Hematopoietic multipotent progenitor cell treated with erythropoietin and hydrocortisone succinate and interleukin-3 and kit ligand, for 6 days (in vitro differentiated cells): ENCODE measurements at places on chromosomes 16 and 17.

DNA sequence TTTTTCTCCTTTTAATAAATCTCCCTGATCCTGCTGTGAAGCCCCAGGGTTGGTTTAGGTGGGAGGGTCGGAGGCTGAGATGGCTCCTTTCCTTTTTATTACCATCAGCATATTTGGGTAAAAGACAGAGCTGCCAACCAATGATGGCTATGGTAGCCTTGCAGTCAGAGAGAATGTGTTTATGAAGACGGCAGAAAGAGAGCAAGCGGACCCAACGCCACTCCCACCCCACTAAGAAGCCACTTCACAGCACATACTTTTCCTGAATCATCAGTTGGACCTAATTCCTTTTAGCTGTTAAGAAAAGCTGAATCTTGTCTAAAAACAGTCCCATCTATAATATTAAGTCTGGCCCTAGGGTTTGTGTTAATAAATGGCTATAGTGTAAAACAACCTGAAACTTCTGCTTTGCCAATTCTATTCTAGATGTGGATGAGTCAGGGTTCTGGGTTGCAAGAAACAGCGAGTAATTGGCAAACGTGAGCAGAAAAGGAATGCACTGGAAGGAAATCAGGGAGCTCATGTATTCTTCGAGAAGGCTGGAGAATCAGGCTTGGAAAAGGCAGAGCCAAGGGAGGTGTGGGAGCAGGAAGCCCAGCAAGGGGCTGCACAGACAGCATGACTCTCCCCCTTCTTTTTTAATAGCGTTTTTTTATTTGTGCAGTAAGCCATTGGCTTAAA, 34.0 kb upstream of the PRKCA start:
- DNase-seq = no peak

DNA sequence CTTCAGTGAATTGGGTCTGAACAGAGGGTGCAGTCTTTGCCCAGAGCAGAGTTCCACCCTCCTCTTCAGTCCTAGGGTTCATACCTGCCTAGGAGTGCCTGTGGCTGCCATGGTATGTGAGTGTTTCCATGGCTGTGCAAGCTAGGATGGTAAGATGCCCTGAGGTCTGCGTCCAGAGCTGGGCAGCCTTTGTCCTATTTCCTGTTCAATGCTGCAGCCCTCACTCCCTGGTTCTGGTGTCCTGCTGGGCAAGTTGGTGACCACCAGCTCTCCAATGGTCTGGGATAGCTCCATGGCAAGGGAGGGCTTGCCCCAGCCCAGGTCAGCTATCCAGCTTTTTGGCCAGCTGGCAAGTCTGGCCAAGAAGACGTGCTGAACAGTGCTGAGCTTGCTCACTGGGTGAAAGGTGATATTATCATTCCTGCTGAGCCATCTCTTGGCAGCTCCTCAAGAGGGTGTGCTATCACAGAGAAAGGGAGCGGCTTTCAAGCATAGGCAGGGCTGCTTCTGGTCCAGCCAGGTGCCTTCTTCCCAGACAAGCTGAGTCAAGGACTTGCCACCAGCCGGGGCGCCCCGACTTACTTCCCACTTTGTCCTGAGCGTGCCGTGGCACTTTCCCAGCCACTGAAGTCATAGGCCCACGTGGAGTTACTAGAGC, 13.0 kb upstream of the NFATC3 start:
- DNase-seq = peak; percentile 85

DNA sequence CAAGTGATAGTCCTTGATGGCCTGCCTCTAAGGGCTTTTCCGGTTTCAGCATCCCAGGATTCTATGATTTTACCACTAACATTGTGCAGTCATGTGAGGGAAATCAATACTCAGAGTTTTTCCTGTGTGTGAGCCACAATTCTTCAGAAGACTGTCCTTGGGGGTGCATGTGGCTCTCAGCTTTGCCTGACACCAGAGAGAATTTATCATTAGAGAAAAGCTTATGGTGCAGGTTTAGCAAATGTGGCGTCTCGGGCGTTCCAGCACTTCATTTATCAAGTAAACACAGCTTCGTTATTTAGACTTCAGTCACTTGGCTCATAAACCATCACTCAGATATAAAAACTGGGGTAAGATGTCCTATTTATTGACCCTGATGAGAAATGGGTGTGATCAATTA, 62.8 kb downstream of the SPACA3 start:
- no peak for DNase-seq

DNA sequence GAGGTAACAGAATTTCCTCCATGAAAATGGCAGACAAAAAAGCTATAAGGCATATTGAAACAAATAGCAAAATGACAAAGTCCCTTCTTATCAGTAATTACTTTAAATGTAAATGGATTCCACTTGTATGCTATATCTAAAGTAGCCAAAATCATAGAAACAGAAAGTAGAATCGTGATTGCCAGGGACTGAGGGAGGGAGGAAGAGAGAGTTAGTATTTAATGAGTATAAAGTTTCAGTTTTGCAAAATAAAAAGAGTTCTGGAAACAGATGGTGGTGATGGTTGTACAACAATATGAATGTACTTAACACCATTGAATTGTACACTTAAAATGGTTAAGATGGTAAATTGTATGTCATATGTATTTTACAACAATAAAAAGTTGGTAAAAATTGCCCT, 407.4 kb downstream of the CA10 start:
- no peak for DNase-seq

- no peak for DNase-seq
Measured at GRCh38 chr17:83032781-83033180, 46.6 kb upstream of the METRNL start.

- DNase-seq = no peak
Measured at GRCh38 chr17:9445424-9445823, 130.2 kb downstream of the STX8 start.

GRCh38 chr17:45729294-45729907, 54.7 kb upstream of the CRHR1 start:
- no peak for DNase-seq

- DNase-seq = no peak
Measured at GRCh38 chr16:67884-68789, 4.3 kb downstream of the RHBDF1 start.

- DNase-seq = no peak
Measured at GRCh38 chr16:28264656-28265055, 27.7 kb upstream of the SBK1 start.

- DNase-seq = no peak
Measured at GRCh38 chr17:37743875-37744632, 805 bp downstream of the HNF1B start.

GRCh38 chr17:8693328-8693727, 51.3 kb downstream of the CCDC42 start:
- DNase-seq = no peak

DNA sequence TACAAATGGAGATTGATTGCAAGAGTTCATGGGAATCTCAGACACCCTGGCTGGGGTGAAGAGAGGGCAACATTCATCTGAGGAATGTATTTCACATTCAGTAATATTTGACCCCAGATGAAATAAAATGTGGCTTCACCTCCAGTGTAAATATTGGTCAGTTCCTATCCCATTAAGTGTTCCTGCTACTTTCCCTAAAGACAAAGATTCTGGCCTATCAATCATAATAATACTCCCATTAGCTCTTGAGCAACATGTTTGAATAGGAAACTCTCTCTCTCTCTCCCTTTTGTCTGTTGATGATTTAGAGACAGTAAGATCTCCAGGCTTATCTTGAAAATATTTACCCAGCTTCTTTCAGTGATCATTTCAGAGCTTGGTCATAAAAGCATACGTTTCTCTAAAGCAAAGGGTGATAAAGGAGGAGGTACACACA, 70.1 kb downstream of the KCNJ2 start:
- no peak for DNase-seq

GRCh38 chr17:36576793-36577192, 14.9 kb upstream of the DHRS11 start:
- no peak for DNase-seq

DNA sequence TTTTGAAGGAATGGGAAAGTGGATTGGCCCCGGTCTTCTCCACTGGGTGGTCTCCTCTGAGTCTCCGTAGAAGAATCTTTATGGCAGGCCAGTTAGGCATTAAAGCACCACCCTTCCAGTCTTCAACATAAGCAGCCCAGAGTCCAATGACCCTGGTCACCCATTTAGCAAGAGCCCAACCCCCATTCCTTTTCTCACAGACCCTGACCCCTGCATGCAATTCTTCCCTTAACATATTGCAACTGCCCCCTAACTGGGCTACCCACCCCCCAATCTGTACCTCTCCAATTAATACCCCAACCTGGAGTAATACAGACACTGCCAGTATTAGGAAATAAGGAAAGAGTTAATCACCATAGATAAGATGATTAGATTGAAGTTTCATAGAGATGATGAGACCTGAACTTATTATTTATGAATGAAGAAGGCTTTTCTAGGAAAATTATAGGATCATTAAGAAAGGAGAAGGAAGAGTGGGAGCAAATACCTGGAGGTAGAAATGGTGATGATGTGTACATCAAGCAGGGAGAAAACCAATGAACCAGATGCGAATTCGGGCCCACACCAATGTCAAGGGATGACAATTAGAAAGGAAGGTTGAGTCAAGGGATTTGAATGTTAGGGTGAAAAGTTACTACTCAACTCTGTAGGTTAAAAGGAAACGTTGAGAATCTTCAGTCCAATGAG, 2.4 kb downstream of the CCL2 start:
- no peak for DNase-seq

GRCh38 chr16:59188029-59188428, 453.9 kb upstream of the GOT2 start:
- no peak for DNase-seq

GRCh38 chr16:55401046-55401445, 77.0 kb downstream of the IRX6 start:
- DNase-seq = no peak

GRCh38 chr16:14399378-14400284, 230.4 kb downstream of the PARN start:
- DNase-seq = no peak

DNA sequence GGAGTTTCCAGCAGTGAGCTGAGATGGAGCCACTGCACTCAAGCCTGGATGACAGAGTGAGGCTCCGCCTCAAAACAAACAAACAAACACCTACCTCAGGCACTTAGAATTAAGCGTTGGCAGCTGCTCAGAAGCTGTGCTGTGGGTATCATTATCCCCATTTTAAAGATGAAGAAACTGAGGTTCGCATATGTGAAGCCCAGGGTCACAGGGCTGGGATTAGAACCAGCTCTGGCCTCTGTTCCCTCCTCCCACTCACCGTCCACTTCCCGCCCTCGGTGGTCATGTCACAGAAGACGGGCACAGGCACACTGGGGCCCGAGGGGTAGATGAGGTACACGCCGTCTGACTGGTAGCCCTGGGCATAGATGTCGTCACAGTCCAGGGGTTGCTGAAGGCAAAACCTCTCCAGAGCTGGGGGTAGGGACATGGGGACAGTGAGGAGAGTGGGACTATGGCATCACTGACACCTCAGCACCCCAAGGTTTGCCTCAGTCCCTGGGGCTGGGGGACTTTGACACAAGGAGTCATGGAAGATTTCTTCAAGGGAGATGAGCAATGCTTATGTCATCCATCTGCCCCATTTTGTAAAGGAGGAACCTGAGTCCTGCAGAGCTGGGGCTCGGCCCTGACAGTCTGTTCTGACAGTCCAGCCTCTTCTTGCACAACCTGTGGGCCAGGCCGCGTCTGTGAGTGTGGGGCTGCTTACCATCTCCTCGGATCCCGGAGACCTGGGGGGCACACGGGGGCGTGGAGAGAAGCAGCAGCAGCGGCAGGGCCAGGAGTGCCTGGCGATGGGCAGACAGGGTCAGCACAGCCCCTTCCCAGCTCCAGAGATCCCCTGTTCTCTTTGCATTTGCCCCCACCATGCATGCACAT, 700 bp downstream of the MFAP4 start:
- DNase-seq = peak; percentile 62

GRCh38 chr17:14332331-14332730, 31.4 kb downstream of the HS3ST3B1 start:
- DNase-seq = no peak

DNA sequence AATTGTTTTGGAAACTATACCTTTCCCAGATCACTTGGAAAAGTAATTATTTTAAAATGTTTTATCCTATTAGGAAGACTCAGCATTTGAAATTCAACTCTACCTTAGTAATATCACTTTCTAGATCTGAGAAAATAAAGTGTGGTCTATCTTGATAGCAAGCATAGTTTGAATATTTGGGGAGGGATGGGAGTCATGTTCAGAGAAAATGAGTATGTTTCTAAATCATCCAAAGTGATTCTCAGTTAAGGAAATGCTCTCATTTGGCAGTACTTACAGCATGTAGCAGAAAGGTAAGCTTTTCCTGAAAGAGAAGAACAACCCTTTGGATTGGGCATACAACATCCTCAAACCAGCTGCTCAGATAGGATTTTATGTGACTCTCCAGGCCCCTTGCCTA, 6.9 kb downstream of the C17orf75 start:
- no peak for DNase-seq

- DNase-seq = no peak
Measured at GRCh38 chr16:22810226-22810625, 3.7 kb upstream of the HS3ST2 start.

- DNase-seq = no peak
Measured at GRCh38 chr17:79783891-79784290, 5.9 kb downstream of the CBX2 start.

- DNase-seq = no peak
Measured at GRCh38 chr17:49618028-49618611, 42.4 kb downstream of the NXPH3 start.

GRCh38 chr17:8186787-8187516, 3.0 kb downstream of the BORCS6 start:
- DNase-seq = peak; percentile 94

GRCh38 chr17:30240177-30240576, 4.7 kb upstream of the SLC6A4 start:
- DNase-seq = no peak

DNA sequence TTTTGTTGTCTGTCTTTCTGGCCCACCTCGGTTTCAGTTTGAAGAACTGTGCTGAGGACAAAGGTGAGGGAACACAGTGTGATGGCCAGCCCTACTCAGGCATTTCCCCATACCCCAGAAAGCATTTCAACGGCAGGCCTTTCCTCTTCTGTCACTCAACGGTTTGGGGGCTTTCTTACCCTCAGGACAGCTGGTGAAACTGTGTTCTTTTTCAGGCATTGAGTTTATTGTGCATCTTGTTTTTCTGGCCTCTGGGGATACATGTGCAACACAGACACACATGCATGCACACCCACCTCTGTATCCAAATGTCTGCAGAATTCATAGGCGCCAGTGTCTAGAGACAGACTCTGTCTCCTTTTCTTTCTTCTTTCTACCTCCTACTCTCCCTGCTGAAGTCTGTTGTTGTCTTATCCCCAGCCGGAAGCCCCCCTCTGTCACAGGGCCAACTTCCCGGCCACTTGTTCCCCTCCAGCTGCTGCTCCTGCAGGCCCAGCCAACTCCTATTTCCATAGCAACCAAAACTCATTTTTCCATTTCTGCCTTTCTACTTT, 17.0 kb downstream of the CHD9 start:
- no peak for DNase-seq

DNA sequence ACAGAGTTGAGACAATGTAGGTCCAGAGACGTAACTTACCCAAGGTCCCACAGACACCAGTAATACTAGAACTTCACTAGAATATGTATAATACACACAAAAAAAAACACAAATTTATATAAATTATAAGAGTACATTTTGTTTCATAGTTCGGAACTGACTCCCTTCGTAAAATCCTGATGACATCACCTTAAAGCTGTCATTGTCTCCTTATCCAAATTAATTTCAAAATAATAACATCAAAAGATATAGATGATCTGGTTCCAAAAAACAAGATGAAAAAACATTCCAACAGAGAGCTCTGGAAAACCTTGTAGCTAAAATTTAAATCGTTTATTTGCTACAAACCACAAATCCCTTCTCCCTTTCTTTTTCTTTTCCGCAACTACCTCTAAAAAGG, 10.0 kb downstream of the FBXL20 start:
- no peak for DNase-seq
